Right cardiac atrium (tissue), 5 donors: ENCODE measurements at places on chromosomes 1 and 21. TPM values are rescaled to one million over a fixed set of nuclear protein-coding genes. Genes with fewer than 3 reads are reported as not detected.

CFHR5 gene
- polyA plus RNA-seq: not detected

PTPRC gene
- polyA plus RNA-seq: 1.3 TPM

DMRTA2 gene
- 0.05 TPM for polyA plus RNA-seq

BRDT gene
- polyA plus RNA-seq: not detected

WDR64 gene
- not detected for polyA plus RNA-seq

SFN gene
- 0.20 TPM for polyA plus RNA-seq

KRTAP10-10 gene
- polyA plus RNA-seq: not detected

ARHGEF10L gene
- 47.9 TPM for polyA plus RNA-seq

EPHX1 gene
- 54.0 TPM for polyA plus RNA-seq

F5 gene
- polyA plus RNA-seq: 6.8 TPM

ADGRB2 gene
- polyA plus RNA-seq: 18.2 TPM

COL6A1 gene
- polyA plus RNA-seq: 165 TPM

CLIC6 gene
- 6.1 TPM for polyA plus RNA-seq

LCE3D gene
- polyA plus RNA-seq: not detected

NCF2 gene
- polyA plus RNA-seq: 1.4 TPM

RGS7 gene
- 0.02 TPM for polyA plus RNA-seq

MYCL gene
- 0.23 TPM for polyA plus RNA-seq

ILDR2 gene
- polyA plus RNA-seq: 0.95 TPM

TMEM200B gene
- polyA plus RNA-seq: 2.8 TPM

SAMSN1 gene
- polyA plus RNA-seq: 1.9 TPM

SELENBP1 gene
- polyA plus RNA-seq: 48.5 TPM

IL12RB2 gene
- polyA plus RNA-seq: 0.05 TPM

NTRK1 gene
- polyA plus RNA-seq: 1.1 TPM

MR1 gene
- polyA plus RNA-seq: 3.0 TPM

HCRTR1 gene
- 0.18 TPM for polyA plus RNA-seq

OR2T35 gene
- not detected for polyA plus RNA-seq

PKP1 gene
- polyA plus RNA-seq: 0.02 TPM

CD48 gene
- 0.93 TPM for polyA plus RNA-seq

ANKRD45 gene
- polyA plus RNA-seq: 0.27 TPM

HSPB7 gene
- polyA plus RNA-seq: 3,985 TPM

FAM3B gene
- 0.29 TPM for polyA plus RNA-seq

DIO1 gene
- not detected for polyA plus RNA-seq

SH2D1B gene
- 0.05 TPM for polyA plus RNA-seq

ANKRD65 gene
- polyA plus RNA-seq: 4.5 TPM

TMEM269 gene
- not detected for polyA plus RNA-seq

GPR25 gene
- not detected for polyA plus RNA-seq

SH2D2A gene
- 2.0 TPM for polyA plus RNA-seq

RAD54L gene
- 0.16 TPM for polyA plus RNA-seq

CDCA8 gene
- 0.38 TPM for polyA plus RNA-seq

GOLT1A gene
- polyA plus RNA-seq: not detected

CLCA1 gene
- not detected for polyA plus RNA-seq

PEX11B gene
- 22.8 TPM for polyA plus RNA-seq

LCE2C gene
- polyA plus RNA-seq: not detected

TBX19 gene
- 0.52 TPM for polyA plus RNA-seq

OR10Z1 gene
- polyA plus RNA-seq: not detected

CFAP107 gene
- not detected for polyA plus RNA-seq

CFAP141 gene
- polyA plus RNA-seq: not detected

CD164L2 gene
- polyA plus RNA-seq: not detected

RGS4 gene
- polyA plus RNA-seq: 1.5 TPM

NCMAP gene
- 1.0 TPM for polyA plus RNA-seq

GUCA2A gene
- not detected for polyA plus RNA-seq

ANP32E gene
- 23.7 TPM for polyA plus RNA-seq
